ENCODE measurements at places on chromosomes 5 and 9.
A peak's percentile ranks its signal among the peaks of the same experiment; 100 is the strongest.

DNA sequence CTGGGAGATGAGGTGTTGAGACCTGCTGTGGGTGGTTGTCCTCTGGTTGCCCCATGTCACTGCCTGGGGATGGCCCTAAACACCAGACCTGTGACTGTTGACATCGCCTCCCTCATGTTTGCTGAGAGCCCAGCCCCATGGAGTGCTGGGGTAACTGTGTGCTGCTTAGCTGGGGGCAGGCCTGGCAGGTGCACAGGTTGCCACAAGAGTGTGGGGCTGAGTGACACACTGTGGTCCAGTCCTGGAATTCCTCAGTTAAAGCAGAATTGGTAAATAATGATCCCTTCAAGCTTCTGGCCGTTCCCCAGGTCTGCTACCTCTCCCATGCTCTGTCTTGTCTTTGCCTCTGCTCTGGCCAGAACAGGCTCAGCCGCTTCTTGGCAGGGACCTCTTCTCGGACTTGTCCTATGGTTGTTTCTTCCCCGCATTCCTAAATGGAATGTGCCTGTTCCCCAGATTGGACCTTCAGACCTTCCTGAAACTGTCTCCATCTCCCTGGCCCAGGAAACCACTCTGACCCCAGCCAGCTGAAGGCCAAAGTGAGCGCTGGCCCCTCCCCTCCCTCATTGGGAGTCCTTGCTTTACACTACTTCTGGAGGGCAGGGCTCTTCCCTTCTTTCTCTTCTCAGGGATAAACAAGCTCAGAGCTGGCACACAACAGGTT lies 61.2 kb upstream of the PITX1 start:
- peak; percentile 17 for DNase-seq

- DNase-seq: peak; percentile 55
These were observed 175.1 kb upstream of the PITX1 start for GRCh38 chr5:135208903-135209721.

DNA sequence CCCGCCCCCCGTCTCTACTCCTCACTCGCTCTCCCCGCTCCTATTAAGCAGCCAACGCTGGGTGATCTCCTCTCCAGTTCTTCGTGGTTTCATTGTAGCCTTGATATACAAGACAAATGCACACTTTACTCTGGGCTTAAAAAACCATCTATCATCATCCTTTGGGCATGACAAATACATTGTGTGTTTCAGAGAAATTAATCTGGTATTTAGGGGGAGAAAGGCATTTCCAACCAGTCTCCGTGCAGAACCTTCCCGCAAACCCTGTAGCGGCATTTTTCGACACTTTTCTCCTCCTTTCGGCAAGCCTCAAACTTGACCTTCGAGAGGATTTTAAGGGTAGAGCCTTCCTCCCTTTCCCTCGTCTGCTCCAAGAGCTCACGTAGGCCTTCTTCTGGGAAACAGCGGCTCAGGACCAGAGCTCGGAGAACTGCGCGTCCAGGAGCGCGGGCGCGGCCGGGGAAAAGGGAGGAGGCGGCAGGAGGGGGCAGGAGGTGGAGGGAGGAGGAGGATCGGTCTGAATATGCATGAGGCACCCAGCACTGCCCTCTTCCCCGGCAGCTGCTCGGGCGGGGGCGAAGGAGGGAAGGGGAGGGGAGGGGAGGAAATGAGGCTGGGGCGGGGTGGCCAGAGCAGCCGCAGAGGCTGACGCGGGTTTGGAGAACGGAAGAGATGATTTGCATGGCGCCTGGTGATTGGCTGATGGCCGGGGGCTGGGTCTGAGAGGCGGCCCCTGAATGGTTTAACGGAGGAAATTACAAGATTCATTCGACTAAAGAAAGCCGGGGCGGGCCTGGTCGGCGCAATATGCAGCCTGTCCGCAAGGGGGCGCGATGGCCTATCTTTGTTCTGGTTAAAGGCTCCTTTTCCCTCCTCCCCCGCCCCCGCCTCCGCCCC lies 127.5 kb downstream of the TMEM161B start:
- peak; percentile 99 for DNase-seq

GRCh38 chr5:72441094-72441723 lies 66.0 kb downstream of the ZNF366 start:
- no peak for DNase-seq

DNA sequence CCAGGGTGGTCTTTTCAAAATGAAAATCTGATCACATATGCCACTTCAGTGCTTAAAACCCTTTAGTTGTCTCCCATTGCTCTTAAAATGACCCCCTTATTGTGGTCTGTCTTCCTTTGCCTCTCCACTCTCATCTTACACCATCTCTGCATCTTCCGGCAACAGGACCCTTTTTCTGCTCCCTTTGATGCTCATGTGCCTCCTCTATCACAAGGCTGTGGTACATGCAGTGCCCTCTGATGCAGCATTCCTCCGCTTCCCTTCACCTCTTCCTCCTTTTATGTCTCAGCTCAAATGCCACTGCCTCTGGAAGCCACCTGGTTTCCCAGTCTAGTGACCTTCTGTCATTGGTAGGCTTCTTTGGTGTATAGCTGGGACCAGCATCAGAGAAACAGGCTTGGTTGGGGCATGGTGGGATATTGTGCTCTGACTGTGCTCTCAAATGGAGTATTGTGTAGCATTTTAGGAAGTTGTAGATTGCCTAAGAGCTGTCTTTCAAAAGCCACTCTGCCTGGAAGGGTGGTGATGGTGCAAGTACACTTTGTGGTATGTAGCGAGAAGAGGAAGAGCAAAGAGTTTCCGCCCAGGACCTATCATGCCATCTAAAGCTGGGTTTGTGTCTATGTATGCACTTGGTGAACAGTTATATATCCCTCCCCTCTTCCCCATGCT lies 28.1 kb downstream of the ARHGAP26 start:
- no peak for DNase-seq

DNA sequence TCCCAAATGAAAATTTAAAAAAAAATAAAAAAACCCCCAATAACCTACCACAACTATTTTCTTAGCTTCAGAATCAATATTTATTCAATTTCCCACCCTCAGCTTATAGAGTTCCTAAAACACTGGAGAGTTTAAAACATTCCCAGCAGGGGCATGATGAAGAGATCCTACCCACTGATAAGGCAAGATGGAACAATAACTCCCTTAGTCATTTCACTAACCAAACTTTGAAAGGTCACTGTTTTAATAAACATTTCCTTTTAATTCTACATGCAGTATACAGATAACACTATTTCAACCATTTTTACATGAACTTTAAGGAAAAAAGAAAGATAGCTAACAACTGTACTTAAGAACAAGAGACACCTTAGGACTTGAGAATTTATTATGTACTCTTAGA lies 34.9 kb upstream of the ACOT12 start:
- DNase-seq: no peak

DNA sequence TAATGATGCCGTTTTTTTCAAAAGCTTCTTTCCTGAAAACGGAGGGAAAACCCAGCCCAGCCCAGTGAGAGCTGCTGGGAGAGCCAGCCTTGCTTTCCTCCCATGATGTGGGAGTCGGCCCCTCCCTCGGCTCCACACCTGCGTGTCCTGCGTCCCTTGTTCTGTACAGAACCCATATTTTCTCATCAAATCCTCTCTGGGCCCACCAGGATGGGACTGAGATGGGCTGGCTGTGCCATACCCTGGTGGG lies 8.9 kb downstream of the FLT4 start:
- no peak for DNase-seq

GRCh38 chr5:17177501-17178372 lies 39.7 kb upstream of the BASP1 start:
- no peak for DNase-seq

- DNase-seq: no peak
These were observed 106.0 kb downstream of the STRBP start for GRCh38 chr9:123162360-123162759.

DNA sequence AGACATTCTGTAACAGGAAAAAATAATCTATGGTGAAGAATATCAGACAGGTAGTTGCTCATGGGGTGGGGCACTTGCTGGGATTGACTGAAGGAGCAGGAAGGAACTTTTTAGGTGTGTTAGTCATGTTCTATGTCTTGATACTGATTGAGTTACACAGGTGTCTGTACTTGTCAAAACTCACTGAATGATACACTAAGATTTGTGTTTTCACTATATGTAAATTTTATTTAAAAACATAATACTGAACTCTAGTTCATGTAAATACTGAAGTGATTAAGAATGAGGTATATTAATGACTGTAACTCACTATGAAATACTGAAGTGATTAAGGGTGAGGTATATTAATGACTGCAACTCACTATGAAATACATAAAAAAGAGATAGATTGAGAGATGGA lies 28.5 kb downstream of the IL6ST start:
- DNase-seq: no peak

DNA sequence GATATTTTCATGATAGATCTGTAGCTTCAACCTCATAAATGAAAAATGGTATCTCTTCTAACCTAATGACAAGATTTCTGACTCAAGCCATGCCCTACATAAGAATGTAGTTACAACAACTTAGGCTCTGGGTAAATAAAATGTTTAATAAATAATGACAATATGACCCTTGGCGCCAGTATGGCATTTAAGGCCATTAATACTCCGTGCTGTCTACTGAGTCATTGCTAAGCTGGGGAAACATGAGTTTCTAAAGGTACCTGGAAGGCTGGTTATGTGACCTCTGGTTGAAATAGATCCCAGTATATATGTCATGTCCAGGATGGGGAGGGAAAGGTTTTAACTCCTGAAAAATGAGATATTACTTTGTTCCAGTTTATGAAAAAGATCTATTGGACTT lies 58.0 kb upstream of the CEMIP2 start:
- DNase-seq: no peak

GRCh38 chr5:142977363-142978051 lies 207.3 kb downstream of the ARHGAP26 start:
- DNase-seq: no peak

DNA sequence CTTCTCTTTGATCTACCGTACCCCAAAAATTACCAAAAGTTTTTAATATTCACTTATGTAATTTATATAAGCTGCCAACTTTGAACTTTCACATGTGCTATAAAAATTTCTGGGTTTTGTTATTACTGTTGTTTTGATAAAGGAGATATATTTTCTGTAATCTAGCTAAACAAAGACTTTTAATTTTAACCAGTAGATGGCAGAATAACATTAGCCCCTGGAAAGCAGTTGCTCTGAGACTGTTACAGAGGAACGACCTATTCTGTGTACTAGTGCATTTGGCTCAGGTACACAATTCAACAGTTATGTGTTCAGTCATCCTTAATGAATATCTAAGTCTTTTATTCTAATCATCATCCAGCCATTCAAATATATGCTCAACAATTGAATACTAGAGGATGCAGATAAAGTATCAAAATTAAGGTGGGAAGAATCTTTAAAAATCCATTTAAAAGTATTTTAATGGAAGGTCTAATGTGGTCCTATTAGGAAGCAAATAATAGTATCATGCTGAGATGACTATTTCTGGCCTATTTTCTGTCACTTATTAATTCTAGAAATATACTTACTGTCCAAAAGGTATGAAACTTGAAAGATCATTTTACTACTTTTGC lies 8.6 kb downstream of the KLHL9 start:
- DNase-seq: peak; percentile 69

DNA sequence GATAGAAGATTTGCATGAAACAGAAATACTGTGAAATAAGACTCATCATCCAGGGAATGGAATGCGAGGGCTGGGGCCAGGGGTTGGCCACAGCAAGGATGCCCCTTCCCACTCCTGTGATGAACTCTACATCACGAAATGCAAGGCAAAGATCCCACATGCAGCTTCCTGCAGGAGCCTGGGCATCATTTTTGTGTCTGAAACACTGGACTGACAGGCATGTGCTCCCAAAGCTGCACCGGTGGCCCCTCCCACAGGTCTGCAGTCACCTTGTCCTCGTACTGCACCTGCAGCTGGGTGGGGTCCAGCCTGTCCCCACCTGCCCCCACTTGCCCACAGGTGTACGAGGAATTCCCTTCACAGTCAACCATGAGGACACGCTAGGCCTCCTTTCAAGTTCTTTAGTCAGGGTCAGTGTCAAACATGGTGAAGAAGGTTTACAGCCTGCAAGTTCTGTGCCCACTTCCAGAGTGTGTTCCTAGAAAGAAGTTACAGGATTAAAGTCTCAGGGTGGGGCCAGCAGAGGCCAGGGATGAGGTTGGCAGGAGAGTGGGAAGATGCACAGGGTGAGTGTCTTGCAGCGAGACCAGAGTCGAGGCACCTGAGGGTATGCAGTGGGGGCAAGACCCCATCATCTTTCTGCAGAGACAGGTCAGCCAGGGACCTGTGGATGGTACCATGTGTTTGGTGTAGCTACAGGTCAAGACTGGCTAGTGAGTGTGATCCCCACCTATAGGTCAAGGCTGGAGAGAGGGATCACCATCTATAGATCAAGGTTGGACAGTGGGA lies 155.0 kb upstream of the IRX2 start:
- DNase-seq: no peak

DNA sequence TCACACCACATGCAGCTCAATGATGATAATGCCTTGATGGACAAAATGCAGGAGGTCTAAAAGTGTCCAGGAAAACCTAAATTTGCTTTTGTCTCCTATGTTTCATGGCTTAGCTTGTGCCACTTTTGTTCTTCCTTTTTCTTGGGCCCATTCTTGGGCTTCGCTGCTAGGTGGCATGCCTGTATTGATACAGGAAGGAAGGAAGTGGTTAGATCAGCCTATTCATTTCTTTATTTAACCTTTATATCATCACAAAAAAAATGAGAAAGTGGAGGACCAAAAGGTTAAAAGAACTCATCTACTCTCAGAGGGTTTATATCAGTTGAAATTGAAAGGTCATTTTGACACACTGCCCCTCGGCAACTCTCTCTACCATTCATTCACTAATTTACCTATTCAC lies 260.2 kb downstream of the ARHGAP26 start:
- DNase-seq: no peak

DNA sequence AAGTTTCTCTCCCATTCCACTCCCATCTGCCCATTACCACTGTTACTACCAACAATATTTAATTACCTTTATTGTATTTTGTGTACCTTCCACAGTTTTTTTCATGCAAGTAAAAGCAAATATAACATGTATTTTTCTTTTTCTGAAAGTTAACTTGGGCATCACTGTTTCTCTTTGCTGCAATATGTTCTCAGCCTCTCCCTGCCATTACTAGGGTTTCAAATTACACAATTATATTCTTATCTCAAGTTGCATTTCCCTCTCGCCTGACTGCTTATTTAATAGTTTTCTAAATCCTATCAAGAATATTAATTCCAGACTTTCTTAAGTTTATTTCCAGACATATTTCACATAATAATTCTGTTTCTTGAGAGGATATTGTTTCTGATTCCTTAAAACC lies 46.9 kb upstream of the GAS1 start:
- DNase-seq: no peak

DNA sequence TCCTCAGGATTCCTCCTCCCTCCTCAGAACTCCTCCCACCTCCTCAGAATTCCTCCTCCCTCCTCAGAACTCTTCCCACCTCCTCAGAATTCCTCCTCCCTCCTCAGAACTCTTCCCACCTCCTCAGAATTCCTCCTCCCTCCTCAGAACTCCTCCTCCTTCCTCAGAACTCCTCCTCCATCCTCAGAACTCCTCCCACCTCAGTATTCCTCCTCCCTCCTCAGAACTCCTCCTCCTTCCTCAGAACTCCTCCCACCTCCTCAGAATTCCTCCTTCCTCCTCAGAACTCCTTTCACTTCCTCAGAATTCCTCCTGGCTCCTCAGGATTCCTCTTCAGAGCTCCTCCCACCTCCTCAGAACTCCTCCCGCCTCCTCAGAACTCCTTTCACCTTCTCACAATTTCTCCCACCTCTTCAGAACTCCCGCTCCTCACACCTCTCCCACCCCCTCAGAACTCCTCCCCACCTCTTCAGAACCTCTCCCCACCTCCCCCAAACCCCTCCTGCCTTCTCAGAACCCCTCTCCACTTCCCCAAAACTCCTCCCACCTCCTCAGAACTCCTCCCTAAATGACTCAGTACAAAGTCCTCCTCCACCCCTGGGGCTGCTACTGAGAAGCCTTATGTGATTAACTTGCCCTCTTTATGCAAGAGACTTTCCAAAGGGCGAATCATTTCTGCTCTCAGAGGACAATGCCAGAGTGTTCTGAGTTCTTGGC lies 23.2 kb downstream of the SLC46A2 start:
- DNase-seq: no peak
